ENCODE measurements at places on chromosomes 3 and 15.

- H3K27me3 ChIP-seq: no peaks in the 10 kb centered on the region
- no peak for DNase-seq
- no peak overlapping the region for H3K4me3 ChIP-seq
- no peaks in the 10 kb centered on the region for H3K36me3 ChIP-seq
- H3K27ac ChIP-seq: no peak overlapping the region
Measured at GRCh38 chr15:91171334-91171733, 71.3 kb downstream of the SV2B start.

GRCh38 chr3:157807280-157807679, 298.9 kb downstream of the SHOX2 start:
- no peaks in the 10 kb centered on the region for H3K36me3 ChIP-seq
- no peak overlapping the region for H3K4me3 ChIP-seq
- no peak overlapping the region for H3K27ac ChIP-seq

DNA sequence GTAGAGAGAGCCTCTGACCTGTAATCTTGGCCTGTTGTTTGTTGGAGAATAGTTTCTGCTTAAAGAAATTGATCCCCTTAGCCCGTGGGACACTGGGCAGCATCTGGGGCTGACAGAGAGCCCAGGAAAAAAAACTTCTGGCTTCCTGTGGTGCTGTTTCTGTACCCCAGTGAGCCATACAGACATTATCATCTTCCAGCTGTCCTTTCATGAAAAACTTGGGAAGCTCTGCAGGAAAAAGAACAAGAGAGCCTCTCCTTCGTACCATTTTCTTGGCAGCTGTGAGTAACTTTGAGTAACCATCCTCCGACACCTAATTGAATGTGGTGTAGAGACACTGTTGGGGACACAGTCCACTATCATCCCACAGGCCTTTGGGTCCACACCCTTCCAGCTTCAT, 333.0 kb downstream of the SHQ1 start:
- no peaks in the 10 kb centered on the region for H3K27me3 ChIP-seq
- H3K36me3 ChIP-seq: no peaks in the 10 kb centered on the region
- no peak overlapping the region for H3K4me3 ChIP-seq
- no peak overlapping the region for H3K27ac ChIP-seq

DNA sequence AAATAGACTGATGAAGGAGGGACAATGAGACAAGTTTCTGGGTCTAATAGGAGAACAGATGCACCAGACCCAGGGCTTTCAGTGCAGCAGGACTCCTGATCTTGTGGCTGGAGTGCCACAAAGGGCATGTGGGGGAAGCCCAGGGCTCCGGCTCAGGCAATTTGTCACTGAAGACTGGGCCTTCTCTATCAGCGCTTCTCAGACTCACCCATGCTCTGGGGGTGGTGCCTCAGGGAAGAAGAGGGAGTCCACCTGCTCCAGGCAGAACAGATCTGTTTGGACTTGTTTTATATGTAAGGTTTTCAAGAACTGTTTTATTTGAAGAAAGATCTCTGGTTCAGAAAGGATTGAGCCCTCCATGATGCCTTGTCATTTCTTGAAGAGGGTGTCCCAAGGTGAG, 112.4 kb upstream of the TLE3 start:
- no peaks in the 10 kb centered on the region for H3K4me1 ChIP-seq
- no peaks in the 10 kb centered on the region for H3K36me3 ChIP-seq
- H3K27ac ChIP-seq: no peak overlapping the region
- H3K4me3 ChIP-seq: no peak overlapping the region
- DNase-seq: no peak

- no peak overlapping the region for H3K27ac ChIP-seq
- H3K4me1 ChIP-seq: peaks cover 12% of the 10 kb centered on the region
- H3K36me3 ChIP-seq: peaks cover 1% of the 10 kb centered on the region
- no peak overlapping the region for H3K4me3 ChIP-seq
- H3K27me3 ChIP-seq: no peaks in the 10 kb centered on the region
Measured at GRCh38 chr3:177721864-177722785, 524.8 kb upstream of the TBL1XR1 start.

DNA sequence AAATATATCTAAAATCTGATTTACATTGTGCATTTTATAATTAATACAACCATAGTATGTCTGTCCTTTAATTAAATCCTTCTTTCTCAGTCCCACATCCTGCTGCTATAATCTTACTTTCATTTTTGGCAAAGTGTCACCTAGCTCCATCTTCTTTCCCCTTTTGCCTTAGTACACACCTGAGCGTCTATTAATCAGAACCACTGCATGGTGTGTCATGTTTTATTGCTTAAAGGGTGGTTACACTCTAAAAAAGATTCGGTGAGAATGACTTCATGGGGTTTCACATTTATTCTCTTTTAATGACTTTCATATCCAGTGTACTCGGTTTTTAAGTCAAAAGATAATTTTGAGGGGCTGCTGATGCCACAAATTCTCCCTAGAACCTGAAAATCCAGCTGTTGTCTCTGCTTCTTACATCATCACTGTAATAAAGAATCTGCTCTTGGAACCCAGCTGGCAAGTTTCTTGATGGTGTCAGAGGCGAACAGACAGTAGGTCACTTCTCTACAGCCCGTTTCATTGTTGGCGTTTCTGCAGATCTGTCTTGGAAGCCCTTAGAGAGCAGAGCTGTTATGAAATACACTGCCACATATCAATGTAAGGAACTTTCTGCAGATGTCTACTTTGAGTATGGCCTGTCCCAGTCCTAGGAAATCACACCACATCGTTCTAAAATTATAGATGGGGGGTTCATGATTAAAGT, 99.7 kb downstream of the TIGIT start:
- no peak overlapping the region for H3K4me3 ChIP-seq
- no peak for DNase-seq
- H3K4me1 ChIP-seq: peaks cover 7% of the 10 kb centered on the region
- H3K36me3 ChIP-seq: no peaks in the 10 kb centered on the region
- H3K27me3 ChIP-seq: no peaks in the 10 kb centered on the region

GRCh38 chr3:81545572-81545971, 215.9 kb downstream of the GBE1 start:
- no peaks in the 10 kb centered on the region for H3K4me1 ChIP-seq
- DNase-seq: no peak
- H3K27me3 ChIP-seq: no peaks in the 10 kb centered on the region
- H3K27ac ChIP-seq: no peak overlapping the region

Measured in activated T-helper 1 cell treated with anti-CD3 and anti-CD28 coated beads, Interleukin-12 subunit alpha, Interleukin-12 subunit beta, Interleukin-2, Interleukin-4 antibody, amounts not matched to agents 30 ng/mL and 10 ng/mL and 1 ng/mL, durations not matched to agents 14 hours and 24 hours and 36 hours (primary cell).